Omental fat pad (tissue), 4 donors: ENCODE measurements at places on chromosomes 7 and 10. TPM values are rescaled to one million over a fixed set of nuclear protein-coding genes. Genes with fewer than 3 reads are reported as not detected.

SLC13A4 gene
- total RNA-seq, result 0.09 TPM

GJD4 gene
- not detected for total RNA-seq

INTS1 gene
- total RNA-seq, result 39.4 TPM

DNA sequence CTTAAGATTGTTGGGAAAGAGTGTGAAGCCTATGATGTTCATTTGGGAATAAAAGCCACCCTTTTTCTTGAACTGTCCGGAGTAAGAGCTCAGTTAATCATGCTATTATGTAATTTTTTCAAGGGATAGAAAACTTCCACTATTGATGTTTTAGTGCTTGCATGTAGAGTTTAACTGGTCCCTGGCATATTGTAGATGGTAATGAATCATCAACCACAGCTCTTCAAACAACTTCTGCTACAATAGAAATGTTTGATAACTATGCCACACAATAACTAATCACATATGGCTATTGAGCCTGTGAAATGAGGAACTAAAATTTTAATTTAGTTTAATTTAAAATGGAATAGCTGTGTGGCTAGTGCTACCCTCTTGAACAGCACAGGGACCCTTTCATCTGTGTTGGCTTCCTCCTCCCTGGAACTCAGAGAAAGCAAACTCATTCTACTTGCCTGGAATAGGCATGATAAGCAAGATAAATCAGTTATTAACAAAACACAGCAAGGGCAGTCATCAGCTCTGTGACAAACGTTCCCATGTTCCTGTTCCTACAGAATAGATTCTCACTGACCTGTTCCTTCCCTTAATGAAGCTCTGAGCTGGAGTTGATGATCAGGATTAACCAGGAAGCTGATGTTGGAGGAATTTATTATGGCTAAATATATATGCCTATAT, 4.9 kb upstream of the SRI start:
- no peak for DNase-seq

- DNase-seq, result no peak
Measured at GRCh38 chr10:77070346-77070745, 567.3 kb downstream of the KCNMA1 start.

DNA sequence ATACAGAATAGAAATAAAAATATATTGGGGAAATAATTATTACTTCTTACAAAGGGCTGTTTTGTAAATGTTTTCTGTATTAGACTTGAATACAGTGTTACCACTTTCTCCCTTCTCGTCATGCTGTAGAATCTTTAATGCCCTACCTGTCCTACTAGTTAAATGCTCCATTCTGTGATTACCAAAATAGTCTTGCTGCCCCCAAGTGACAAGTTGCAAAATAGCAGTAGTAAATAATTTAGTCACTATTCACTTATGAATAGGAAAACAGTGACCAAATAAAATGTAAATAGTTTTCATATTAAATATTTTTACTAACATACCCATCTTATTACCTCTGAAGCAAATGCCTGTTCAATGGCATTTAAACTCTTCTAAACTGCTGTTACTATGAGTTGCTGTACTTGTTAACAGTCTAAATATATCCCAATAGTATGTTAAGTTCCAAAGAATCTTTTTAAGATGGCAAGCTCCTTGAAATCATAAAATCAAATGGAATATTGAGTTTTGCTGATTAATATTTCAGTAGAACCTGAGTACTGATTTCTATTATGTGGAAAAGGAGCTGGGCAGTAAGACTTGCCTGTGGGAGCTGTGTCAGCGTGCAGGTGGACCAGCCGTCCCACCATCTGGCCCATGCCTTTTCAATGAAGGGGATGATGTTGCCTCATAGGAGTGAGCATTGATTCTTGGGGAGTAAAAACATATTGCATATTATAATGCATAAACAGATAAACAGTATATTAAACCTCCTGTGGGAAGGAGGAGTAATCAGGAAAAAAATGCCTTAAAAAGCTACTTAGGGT, 18.1 kb upstream of the OIT3 start:
- DNase-seq, result no peak

- DNase-seq, result no peak
Measured at GRCh38 chr10:105745596-105746148, 1104.6 kb downstream of the SORCS3 start.

- no peak for DNase-seq
Measured at GRCh38 chr7:1268866-1269265, 36.2 kb downstream of the UNCX start.

- DNase-seq, result no peak
Measured at GRCh38 chr7:3146571-3147226, 103.0 kb upstream of the CARD11 start.

- no peak for DNase-seq
Measured at GRCh38 chr10:570628-571163, 118.8 kb downstream of the DIP2C start.

- no peak for DNase-seq
Measured at GRCh38 chr10:78933828-78934531, 134.8 kb upstream of the ZMIZ1 start.

DNA sequence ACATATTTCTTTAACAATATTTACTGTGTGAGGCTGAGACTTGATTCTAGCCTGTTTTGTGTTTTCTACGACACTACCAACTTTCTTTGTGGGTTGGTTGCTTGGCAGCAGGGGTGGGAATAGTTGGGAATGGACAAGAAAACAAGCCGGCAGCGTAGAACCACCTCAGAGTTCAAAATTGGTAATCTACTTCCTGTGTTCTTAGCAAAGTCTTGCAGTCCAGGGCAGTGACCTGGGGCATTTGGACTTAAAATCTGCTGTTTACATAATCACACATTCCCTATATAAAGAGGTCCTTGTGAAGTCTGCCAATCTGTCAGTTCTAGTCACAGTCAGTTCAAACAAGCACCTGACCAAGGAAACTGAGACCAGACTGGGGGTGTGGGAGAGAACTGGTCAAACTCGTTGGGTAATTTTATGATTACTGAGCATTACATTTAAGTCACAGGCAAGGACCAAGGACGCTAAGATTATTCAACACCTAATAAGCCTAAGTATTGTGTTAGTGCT, 167.9 kb downstream of the CPEB3 start:
- no peak for DNase-seq

DNA sequence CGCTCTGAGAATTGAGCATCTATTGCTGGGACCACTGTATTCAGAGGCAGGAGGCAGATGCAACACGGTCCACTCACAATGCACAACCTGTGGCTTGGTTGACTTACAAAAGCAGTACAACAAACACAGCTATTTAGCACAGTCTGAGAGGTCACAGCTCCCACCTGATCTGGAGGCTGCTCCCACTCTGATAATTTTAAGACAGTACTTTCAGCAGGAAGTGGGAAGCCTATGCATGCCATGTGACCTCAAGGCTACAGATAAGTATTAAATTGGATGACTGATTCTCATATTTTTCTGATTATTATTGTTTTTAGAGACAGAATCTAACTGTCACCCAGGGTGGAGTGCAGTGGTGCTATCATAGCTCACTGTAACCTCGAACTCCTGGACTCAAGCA, 659.3 kb downstream of the PARD3 start:
- no peak for DNase-seq

DNA sequence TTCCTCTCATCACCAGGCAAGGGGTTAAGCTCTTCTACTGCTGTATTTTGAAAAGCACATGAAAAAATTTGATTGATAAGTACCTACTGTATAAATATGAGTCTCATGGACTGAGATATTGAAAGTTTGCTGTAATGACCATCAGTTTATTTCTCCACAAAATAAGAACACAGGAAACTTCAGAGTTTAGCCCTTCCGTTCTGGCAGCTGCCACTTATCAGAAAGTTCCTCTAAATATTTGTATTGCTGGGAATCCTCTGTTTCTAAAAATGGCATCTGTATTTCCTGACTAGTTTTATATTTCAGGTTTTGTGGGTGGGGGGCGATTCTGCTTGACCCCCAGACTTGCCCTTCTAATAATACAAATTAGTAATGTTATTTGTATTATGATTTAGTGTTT, 92.0 kb downstream of the LYZL2 start:
- no peak for DNase-seq

- DNase-seq, result no peak
Measured at GRCh38 chr10:98833542-98833941, 386.8 kb upstream of the HPS1 start.
